ENCODE measurements at places on chromosomes 6 and 20.

DNA sequence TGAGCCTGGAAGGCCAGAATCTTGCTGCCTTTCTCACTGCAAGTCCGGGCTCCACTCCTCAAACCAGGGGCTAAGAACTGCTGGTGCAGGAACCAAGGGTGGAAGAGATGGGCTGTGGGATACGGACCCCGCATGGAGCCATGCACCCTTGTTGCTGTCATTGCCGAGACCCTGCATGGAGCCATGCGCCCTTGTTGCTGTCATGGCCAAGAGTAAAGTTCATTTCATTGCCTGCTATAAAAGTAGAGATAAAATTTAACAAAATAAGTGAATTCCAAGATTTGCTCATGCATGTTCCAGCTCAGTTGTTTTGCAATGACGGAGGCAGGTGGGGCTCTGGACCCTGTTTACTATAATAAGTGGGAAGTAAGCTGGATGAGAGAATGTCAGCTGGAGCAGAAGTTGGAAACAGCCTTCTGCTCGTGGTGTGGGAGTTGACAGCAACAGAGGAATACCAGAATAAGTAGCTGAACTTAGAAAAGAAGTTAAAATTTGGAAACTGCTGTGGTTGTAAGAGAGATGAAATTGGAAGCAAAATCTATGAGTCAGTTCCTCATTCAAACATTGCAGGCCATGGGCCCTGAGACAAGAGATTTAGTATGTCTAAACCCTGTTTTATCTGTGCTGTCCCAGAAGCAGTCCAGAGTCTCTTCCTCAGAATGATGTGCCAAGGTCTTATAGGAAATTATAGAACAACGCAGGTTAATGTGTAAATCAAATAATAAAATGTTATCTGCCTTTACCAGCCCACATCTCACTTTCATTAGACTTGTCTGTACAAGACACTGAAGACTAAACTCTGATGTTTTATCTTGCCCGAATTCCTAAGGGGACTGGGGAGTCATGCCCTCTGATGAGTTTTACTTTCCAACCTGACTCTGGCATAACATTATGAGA lies 15.8 kb upstream of the THBS2 start:
- no peak for DNase-seq

GRCh38 chr6:2764610-2765165 lies 505 bp upstream of the WRNIP1 start:
- DNase-seq = no peak

GRCh38 chr20:38559764-38560163 lies 21.2 kb upstream of the ADIG start:
- no peak for DNase-seq

- peak; percentile 8 for DNase-seq
These were observed 177.6 kb downstream of the MAFB start for GRCh38 chr20:40511478-40511877.

GRCh38 chr6:28353981-28354676 lies 4.4 kb downstream of the ZKSCAN3 start:
- no peak for DNase-seq

DNA sequence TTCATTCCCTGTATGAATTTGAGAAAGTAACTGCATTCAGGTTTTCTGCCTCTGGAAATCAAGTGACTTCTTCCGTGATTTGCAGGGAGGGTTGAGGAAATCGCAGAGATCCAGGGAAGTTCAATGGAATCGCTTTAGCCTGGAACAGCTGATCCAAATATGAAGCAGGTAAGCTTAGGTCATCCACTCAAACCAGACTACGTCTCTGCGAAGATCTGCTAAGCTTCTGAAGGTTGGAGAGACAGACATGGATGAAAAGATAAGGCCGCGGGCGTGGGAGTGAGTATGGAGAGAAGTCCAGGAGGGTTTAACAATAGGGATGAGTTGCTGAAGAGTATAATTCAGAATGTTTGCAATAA lies 34.2 kb upstream of the BTN3A2 start:
- no peak for DNase-seq

- DNase-seq = no peak
These were observed 22.1 kb upstream of the SNTA1 start for GRCh38 chr20:33465481-33466302.

DNA sequence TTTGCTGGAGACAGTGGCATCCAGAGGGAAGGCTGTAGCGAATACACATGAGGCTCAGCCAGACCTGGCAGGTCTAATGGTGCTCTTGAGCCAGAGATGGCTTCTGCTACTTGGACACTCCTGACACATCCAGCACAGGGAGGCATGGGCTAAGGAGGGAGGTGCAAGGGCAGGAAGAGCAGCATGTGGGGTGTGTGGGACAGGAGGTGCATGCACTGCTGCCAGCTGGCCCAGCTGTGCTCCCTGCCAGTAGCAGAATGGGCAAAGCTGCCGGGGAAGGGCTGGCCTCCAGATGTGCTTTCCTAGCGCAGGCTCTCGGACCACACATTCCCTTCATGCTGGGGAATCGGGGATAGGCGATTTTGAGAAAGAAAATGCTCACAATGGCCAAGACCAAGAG lies 309.2 kb downstream of the CDC5L start:
- no peak for DNase-seq

- DNase-seq = no peak
These were observed 134.0 kb upstream of the SNX9 start for GRCh38 chr6:157688960-157689599.

GRCh38 chr6:156449128-156449527 lies 328.1 kb upstream of the ARID1B start:
- no peak for DNase-seq

DNA sequence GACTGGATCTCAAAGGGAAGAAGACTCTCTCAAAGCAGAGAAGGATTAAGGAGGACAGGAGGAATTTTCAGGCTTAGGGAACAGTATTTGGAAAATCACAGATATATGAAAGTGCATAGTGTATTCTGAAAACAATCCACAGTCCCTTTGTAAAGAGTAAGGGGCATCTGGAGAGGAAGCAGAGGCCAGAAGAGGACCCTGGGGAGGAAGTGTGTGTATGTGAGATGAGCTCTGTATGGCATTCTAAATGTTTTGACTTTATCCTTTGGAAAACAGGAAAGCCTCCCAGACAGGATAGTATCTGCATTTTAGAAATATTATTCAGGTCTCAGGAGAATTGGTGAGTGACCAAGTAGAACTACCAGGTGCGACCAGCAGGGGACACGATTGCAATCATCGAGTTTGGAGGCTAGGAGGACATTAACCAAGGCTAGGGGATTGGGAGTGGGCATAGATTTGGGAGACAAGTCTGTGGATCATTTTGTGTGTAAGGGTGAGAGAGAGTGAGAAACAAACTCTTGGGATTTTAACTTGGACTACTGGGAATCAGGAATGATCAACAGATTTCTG lies 38.3 kb upstream of the FAM184A start:
- no peak for DNase-seq

- no peak for DNase-seq
These were observed 71.3 kb downstream of the SLC22A3 start for GRCh38 chr6:160419488-160419887.

DNA sequence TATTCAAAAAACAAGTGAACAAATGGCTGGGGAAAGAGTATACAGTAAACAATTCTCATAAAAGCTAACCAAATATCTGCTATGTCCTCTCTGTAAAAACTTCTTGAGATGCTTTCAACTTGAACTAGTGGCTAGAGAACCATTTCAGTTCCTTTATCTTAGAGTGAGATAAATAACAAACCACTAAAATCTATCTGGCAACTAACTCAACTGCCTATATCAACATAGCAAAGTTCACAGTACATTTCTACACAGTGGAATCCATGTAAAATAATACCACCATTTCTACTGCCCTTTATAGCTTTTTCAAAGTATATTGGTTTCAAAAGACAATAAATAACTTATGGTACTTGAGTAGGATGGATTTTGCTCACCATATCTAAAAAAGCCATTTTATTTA lies 95.1 kb downstream of the MMS22L start:
- no peak for DNase-seq

DNA sequence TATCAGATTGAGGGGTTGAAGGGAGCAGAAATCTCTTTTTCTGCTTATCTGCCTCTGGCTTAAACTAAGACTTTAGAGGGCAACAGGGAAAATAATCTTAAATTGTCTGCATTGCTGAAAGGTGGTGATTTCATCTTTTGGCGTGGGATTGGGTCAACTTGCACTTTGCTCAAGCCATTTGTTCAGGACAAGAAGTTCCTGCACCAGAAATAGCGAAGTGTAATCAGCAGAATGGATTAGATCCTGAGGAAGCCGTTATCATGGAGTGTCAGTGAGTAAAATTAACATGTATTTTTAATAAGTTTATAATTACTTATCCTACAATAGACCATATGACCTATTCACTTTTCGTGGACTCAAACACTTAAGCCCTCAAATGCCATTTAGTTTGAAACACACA lies 249.3 kb downstream of the CD83 start:
- DNase-seq = no peak

DNA sequence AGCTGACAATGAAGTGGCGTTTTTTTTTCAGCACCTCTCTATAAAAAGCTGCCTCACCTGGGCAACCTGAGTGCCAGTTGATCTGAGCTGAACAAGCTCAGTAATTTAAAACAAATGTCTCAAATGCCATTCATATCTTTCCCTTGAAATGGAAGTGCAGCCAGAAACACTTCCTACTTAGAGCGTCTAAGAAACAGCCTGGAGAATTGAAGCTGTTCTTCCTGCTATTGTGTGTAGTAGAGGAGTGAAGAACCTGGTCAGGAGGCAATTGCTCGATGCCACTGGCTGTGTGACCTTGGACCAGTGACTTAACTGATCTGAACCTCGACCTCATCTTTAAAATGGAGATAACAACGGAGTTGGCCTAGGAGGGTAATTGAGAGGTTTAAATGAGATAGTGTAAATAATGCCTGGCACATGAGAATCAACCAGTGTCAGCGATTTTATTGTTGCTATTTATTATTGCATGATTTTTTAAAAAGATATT lies 95.4 kb upstream of the FOXQ1 start:
- no peak for DNase-seq

DNA sequence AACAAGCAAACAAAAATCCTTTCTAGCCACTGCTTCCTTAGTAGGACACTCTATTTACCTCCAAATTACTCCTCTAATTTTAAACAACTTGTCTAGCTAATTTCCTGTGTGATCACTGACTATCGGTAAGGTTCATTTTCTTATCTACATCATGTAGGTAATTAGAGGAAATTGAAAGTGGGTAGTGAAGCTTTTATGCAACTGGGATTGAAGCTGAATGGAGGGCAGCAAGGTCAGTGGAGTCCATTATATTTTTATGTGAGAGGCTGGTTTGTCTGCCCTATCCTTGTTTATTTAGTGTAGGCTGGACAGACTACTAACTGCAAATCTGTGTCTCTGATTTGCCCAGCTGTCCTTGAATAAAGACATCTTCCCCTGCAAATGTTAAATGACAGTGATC lies 88.5 kb upstream of the SIM1 start:
- DNase-seq = no peak

DNA sequence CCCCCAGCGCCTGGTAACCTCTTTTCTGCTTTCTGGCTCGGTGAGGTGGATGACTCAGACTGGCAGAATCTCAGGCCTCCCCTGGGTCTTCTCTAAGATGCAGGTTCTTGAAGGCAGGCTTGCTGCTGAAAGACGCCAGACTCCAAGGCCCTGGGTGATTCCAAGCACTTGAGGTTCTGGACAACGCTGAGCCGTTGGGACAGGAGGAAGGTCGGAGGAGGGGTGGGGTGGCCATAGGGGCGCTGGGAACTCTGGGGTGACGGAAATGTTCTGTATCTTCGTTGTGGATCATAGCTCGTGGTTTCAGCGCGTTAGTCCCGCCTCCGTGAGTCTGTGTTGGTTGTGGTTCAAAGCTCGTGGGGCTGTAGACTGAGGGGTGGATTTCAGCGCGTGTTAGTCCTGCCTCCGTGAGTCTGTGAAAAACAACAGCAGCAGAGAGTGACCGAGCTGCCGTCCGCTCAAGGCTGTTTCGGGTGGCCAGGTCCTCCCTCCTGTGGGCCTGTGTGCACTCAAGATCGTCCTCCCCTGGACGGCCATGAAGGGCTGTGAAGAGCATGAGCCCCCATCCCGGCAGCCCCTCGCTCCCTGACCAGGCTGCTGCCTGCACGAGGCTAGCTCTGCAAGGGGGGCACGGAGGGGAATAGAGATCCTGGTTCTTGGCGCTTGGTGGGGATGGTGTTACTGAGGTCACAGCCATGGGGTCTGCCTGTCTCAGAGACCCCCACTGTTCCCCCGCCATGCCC lies 7.7 kb downstream of the NTSR1 start:
- DNase-seq = no peak

DNA sequence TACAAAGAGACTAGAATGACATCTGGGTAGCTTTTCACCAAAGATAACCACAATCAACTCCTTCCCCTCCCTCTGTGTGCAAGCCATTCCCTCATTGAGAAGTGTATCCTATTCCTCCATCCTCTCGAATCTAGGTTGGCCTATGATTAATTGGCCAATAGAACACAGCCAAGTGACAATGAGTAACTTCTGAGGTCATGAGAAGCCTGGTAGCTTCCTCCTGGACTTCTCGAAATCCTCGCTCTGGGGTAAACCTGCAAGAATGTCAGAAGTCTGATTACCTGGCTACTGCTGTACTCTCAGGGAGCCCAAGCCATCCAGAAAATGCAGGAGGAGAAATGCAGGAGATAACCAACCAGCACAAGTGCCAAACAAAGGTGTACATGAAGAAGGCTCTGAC lies 13.1 kb downstream of the ARHGAP18 start:
- DNase-seq = no peak

- DNase-seq = no peak
These were observed 422.2 kb upstream of the PLCB4 start for GRCh38 chr20:8646716-8647115.

DNA sequence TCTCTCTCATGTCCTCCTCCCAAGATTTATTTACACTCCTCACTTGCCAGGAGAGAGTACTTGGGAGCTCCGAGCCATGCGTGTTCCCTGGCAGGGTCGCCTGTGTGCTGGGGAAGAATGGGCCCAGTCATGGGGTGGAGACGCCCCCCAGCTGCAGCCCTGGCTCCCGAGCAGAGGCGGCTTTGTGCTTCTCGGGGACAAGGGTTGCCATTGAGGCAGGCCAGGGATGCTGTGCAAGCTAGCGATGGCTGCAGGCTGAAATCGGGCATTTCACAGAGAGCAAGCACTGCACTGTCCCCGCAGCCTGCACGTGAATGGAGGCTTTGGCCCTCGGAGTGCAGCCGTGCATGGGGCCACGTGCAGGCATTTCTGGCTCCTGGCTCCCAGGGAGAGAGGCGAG lies 23.8 kb downstream of the PHACTR3 start:
- no peak for DNase-seq

GRCh38 chr6:89146718-89147700 lies 1.2 kb downstream of the PM20D2 start:
- DNase-seq = no peak

- DNase-seq = no peak
These were observed 26.8 kb upstream of the CLIC5 start for GRCh38 chr6:46042355-46042999.

GRCh38 chr6:75204217-75204958 lies 1.5 kb downstream of the COL12A1 start:
- peak; percentile 88 for DNase-seq

All from AG09319 (cell line).